ENCODE measurements at places on chromosomes 1 and 21.

DNA sequence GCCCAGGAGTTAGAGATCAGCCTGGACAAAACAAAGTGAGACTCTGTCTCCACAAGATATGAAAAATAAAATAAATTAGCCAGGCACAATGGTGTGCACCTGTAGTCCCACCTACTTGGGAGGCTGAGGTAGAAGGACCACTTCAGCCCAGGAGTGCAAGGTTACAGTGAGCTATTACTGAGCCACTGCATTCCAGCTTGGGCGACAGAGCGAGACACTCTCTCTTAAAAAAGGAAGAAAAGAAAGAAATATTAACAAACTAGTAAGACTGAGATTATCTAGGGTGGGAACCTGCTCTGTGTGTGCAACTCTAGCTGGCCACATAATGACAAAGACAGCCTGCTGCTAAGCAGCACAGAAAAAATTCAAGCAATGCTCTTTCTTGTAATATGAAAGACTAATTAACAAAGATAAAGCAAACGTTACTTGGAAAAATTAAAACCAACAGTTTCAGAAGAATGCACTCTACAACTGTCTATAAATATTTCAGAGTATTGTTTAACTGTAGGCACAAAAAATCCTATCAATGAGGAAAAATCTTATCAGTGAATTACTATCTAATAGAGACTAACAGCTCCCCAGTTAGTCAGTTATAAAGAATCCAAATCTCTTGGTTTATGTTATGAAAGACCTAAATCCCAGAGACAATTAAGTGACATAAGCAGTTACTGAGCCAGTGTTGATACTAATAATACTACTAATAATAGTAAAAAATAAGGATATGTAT is 74.5 kb downstream of the ENAH start:
- DNase-seq: no peak

DNA sequence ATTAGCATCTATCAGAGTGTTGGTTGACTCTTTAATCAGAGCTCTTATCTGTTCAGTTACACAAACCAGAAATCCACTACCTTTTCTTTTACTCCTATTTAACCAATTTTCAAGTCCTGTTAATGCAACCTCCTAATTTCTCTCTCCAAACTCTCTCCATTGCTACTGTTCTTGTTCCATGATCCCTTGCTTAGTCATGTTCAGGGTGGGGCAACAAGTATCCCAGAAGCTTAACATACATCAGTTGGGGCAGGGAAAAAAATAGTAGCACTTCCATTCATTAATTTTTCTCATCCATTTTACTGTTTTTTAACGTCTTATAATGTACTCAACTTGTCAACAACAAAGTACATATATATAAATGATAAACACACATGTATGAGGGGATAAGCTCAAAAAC is 111.2 kb upstream of the LBR start:
- no peak for DNase-seq

DNA sequence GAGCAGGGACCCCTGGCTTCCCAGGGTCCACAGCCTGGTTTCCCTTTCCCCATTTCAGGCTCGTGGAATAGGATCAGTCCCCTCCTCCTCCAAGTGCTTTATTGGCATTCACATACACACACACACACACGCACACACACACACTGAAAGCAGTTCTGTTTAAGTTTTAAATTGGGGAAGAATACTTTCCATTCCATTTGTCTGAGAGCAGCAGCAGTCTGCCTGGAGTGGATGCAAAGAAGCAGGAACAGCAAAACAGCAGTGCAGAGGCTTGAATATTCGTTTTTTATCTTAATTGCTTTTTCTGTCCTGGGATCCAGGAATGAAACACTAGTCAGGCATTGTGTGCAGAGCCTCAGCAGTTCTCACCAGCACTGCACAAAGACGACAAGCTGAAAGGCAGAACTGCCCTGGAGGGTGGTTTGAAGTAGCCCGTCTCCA is 7.1 kb downstream of the CYB561D1 start:
- DNase-seq: no peak

DNA sequence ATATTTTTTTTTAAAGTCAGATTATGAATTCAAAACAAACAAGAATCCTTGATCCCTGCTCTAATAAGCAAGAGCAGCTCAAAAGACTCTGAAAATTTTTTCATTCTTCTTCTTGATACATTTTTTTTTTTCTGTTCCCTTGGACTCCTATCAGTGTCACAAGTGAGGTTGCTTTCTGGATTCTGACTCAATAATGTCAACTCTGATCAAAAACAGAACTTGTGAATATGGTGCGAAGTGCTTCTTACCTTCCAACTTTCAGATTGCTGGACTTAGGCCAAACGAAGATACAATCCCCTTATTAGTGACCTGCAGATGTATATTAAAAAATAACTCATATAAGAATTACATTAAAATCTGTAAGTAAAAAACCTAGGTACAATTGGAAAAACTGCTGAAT is 136.1 kb downstream of the GPATCH2 start:
- DNase-seq: no peak

- no peak for DNase-seq
Observed at GRCh38 chr1:44112486-44112885, 6.1 kb upstream of the KLF17 start.

GRCh38 chr1:237888143-237888542 is 2.6 kb downstream of the ZP4 start:
- no peak for DNase-seq

GRCh38 chr21:15355066-15355465 is 290.3 kb upstream of the NRIP1 start:
- no peak for DNase-seq

- DNase-seq: no peak
Observed at GRCh38 chr1:119136401-119136800, 4.1 kb downstream of the WARS2 start.

DNA sequence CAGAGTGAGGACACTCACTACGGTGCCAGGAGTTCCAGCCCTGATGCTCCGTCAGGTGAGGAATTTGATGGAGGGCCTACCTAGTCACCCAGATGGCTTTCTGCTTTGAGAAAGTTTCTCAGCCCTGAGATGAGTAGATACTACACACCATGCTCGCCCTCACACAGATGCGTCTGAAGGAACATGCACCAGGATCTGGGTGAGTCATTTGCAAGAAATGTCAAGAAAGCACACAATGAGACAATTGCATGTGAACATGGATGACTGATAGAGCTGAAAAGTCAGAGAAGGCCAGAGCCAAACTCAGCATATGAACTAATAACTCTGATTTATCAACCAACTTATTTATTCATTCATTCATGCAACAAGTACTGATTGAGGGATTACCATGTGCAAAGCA is 483.9 kb downstream of the OMA1 start:
- DNase-seq: no peak

DNA sequence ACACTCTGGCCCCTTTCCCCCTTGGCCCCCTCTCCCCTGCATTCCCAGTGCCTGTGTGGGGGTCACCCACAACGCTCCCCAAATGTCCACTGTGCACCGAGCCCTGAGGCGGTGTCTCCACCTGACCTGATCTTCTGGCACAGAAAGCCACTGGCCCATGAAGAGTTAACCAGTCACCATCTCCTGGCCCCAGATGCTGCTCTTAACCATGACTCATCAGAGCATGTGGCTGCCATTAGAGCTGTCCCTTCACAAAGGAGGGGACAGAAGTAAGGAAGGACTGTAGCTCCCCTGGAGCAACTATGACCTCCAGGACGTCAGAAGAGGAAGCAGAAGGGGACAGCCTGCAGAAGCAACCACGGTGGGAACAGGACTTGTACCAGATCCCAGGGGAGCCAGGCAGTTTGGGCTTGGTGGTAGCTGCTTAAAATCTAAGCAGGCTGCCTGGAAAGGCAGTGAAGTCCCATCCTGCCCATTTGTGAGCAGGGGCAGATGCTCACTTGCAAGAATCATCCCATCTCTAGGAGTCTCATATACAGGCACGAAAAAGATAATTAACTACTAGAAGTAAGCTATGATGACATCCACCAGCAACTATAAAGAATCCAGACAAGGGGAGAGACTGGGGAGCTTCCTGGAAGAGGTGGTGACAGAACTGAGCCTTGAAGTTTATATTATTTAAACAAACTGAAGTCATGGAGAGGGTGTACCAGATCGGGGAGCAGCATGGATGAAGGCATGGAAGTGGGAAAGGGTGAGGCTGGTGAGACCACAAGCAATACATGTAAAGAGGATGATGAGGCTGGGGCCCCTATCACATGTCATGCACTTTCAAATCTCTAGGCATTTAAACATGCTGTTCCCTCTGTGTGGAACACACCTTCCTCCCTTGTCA is 1.1 kb upstream of the TTC39A start:
- peak; percentile 64 for DNase-seq

GRCh38 chr1:4931486-4931885 is 277.1 kb downstream of the AJAP1 start:
- no peak for DNase-seq
